Stimulated activated naive CD4-positive, alpha-beta T cell (primary cell): ENCODE measurements at places on chromosomes 1 and 21.

- DNase-seq = no peak
Observed at GRCh38 chr1:220775240-220775853, 11.4 kb upstream of the MTARC1 start.

GRCh38 chr1:112011202-112011601, 21.7 kb upstream of the KCND3 start:
- DNase-seq = no peak

GRCh38 chr1:22206551-22207125, 63.7 kb upstream of the WNT4 start:
- DNase-seq = no peak

DNA sequence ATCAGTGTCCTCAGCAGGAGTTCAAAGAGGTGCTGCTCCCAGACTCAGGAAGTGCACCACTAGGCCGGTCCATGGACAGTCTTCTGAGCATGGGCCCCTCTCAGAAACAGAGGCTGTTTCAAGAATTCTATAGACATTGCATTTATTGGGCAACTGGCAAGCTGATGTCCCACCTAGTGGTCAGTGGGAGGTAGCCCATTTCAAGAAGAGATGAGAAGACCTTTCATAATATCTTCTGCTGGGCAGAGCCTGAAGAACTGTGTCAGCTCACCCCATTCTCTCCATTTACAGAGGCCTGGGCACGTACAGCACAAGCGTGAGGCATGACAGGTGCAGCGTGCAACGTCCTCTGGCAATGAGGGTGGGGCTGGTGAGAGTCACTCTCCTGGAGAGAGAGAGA, 216.0 kb downstream of the DYRK1A start:
- no peak for DNase-seq

DNA sequence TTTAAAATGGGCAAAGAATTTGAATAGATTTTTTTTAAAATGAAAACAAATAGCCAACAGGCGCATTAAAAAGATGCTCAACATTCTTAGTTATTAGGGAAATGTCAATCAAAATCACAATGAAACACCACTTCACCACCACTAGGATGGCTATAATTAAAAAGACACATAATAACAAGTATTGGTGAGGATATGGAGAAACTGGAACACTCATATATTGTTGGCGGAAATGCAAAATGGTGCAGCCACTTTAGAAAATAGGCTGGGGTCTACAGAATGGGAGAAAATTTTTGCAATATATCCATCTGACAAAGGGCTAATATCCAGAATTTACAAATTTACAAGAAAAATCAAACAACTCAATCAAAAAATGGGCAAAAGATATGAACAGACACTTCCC, 107.8 kb upstream of the FOXD3 start:
- no peak for DNase-seq

DNA sequence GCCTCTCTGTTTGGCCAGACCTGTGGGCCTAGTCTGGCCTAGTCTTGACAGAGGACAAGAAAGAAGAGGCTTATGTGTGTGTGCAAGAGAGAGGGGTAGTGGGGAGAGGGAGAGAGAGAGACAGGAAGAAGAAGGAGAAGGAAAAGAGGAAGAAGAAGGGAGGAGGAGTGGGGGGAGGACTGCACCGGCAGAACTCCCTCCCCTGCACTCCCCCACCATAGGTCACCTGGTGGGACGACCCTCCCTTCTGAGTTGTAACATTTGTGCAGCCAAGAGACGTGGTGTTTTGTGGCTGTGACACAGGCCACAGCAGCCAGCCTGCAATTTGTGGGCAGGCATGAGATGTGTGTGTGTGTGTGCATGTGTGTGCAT, 4.3 kb downstream of the INAVA start:
- no peak for DNase-seq

DNA sequence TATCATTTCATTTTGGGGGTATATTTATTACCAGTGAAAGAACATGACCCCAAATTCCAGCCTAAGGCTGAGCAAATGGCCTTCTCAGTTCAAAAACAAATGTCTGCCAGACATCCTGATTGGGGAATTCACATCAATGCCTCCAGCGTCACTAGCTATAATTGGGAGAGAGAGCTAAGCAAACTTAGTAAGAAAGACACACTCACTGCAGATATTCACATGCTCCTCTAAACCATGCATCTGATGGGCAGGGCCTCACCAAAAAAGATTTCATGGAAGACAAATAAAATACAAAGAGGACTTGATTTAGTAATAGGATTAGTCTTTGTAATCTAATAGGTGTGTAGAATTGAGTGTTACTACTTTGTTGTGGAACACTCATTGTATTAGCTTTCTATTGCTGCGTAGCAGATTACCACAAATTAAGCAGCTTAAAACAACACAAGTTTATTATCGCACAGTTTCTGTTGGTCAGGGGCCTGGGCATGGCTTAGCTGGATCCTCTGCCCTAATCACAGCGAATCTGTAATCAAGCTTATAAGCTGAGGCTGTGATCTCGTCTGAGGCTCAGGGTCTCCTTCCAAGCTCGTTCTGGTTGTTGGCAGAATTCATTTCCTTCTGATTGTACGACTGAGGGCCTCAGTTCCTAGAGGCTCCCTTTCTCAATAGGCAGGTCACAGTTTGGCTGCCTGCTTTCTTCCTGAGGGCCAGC, 243.0 kb downstream of the PBX1 start:
- no peak for DNase-seq

- DNase-seq = no peak
Observed at GRCh38 chr1:244751271-244751895, 84.1 kb upstream of the COX20 start.

DNA sequence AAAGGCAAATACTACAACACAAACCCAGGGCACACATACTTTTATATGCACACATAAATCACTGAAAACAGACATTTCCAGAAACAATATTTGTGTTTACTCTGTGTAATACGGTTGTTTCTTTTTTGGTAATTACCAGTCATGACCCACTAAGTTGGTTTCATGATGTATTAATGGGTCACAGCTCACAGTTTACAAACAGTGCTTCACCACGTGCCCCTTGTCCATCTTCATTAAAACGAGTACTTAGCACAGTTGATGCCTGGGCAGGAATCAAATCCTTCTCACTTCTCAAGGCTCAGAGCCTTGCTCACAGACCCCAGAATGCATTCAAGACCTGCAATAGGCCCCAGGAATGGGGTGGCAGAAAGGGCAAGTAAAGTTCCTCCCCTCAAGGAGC, 13.8 kb downstream of the SSBP3 start:
- no peak for DNase-seq

DNA sequence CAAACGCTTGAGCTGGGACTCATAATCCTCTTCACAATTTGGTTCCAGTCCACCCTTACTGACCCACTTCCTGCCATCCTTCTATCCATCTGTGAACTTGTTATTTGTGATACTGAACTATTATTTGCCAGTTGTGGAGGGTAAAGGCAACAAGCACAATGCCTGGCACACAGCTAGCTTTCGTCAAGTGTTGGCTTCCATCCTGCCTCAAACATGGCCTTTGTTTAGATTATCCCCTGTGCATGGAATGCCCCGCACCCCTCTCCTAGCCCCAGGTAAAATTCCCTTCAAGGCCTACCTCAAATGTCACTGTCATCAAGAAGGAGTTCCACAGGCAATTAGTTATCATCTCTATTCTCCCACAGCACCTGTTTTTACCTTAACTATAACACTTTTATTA, 11.4 kb upstream of the CDCA8 start:
- DNase-seq = no peak

GRCh38 chr1:161691846-161692245, 15.2 kb upstream of the FCRLA start:
- DNase-seq = no peak

DNA sequence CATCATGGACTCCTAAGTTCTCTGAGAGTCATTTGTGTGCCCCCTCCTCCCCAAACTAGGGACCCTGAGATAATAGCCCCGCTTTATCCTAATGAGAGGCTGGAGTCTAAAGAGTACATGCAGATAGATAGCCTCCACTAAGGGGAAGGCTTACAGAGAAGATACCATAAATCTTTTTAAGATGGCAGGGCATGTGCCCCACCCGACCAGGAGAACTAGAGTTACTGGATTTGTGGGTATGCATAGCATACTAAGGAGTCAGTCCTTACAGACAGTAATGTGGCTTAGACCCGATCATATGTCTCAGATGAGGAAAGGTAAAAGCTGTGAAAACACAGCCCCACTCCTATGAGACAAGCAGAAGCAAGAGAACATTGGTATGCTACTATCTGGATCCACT, 25.7 kb upstream of the PKN2 start:
- no peak for DNase-seq

DNA sequence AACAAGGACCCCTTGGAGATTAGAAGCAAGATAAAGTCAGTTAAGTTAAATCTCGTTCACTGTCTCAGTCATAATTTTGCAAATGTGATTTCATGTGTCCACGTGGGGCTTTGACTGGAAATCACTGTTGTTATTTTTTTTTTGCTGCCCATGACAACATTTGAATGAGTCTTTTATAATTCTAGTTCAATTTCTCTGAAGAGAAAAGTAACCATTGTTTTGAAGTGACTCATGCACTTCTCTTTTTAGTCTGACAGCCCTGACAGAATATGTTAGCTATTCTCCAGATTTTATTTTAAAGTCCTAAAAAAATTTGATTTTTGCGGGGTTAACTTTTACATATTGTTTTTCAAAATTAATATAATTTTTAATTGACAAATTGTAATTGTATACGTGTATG, 30.7 kb upstream of the NLRP3 start:
- DNase-seq = no peak

DNA sequence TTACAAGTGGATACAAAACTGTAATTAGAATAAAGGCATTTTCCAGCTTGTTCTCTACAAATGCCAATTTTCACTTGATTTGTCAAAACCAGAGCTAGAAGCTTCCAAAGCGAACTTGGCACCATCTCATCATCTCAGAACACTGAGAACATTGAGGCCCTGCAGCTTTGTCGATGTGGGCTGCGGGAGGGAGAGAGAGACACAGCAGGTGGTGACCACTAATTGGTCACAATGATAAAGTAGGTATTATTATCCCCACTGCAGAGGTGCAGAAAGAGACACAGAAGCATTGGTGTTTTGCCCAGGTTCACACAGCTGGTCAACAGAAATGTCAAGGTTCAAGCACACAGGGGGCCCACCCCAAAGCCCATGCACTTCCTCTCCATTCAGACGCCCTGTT, 72.2 kb upstream of the KRTAP19-8 start:
- no peak for DNase-seq

GRCh38 chr1:175481126-175482070, 262.0 kb downstream of the TNR start:
- no peak for DNase-seq

DNA sequence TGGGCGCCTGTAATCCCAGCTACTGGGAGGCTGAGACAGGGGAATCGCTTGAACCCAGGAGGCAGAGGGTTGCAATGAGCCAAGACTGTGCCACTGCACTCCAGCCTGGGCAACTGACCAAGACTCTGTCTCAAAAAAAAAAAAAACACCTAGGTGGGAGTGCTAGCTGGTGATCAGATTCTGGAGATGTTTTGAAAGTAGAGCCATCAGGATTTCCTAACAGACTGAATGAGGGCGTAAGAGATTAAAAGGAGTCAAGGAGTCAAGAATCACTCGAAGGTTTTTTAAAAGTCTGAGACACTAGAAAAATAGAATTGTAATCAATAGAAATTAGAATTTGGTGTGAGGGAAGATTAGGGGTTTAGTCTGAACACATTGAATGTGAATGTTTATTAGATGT, 73.8 kb downstream of the HSF2BP start:
- DNase-seq = no peak

DNA sequence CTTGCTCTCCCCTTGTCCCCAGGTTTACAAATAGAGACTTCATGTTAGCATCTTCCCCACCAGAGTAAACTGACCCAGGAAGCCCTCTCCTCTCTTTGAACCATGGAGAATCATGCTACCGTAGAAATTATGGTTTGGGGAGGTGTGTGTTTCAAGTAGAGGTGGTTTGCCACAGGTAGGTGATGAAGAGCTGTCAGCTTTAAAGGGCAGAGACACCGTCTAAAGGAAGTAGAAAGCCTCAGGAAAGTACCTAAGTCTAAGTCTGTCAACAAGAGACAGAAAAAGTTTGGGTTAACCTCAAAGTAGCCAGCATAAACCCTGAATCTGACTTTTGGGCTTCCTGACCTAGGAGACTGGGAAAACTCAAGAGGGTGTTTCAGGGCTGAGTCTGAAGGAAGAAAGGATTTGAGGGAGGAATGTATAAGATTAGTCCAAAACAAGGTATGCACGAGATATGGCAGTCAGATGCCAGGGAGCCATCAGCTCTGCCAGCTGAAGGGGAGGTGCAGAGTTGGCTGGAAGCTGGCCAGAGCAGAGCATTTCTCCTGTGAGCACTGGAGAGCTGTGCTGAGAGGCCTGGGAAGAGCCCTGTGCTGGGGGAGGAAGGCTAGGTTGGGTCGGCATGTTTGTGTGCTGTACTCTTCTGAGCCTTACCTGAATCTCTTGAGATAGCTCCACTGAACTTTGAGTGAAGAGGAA, 14.3 kb downstream of the ADAMTSL4 start:
- peak; percentile 81 for DNase-seq

GRCh38 chr1:152036267-152037216, at the start of gene S100A11:
S100A11 (minus strand) TSS chr1:152037004; CDS start chr1:152036915, 89 bp downstream.
- DNase-seq = peak; percentile 12

- no peak for DNase-seq
Observed at GRCh38 chr1:33898881-33899280, 35.0 kb downstream of the HMGB4 start.

DNA sequence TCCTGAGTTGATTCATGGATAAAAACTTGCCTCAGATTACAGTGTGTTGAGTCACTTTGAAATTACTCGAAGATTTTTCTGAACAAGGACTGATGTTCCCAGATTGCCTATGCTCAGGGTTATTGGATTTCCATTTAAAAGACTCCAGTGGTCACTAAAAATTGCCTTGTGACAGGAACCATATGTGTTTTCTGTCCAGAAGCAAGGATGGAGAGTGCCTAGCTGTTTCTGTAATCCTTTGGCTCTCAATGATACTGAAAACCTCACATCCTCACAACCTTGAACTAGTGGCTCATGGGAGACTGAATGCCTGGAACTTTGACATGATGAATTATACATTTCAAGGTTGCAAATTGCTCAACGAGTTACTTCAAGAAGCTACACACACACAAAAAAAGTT, 1271.8 kb downstream of the BRINP3 start:
- DNase-seq = no peak

- peak; percentile 77 for DNase-seq
Observed at GRCh38 chr1:150464422-150464826, 22.8 kb upstream of the TARS2 start.

GRCh38 chr1:118185084-118185832, at the start of gene SPAG17:
SPAG17 (minus strand) TSS chr1:118185228; CDS start chr1:118185157, 71 bp downstream.
- DNase-seq = no peak

DNA sequence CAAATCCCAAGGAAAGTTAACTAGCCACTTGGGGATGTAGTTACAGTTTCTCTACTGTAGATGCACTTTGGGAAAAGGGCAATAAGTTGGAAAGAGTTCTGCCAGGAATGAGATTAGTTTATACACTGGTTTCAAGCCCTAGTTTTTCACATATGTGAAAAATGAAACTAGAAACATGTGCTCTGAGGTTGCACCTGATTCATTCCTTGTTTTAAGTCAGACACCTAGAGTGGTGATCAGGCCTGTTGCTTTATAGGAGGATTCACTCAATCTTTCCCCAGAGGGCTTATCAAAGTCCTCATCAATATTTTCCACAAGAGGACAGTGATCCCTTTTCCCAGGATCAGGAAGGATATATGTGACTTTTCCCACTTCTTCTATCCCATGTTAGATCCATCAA, 515.9 kb upstream of the PKN2 start:
- no peak for DNase-seq

- no peak for DNase-seq
Observed at GRCh38 chr1:21673277-21673780, 4.2 kb upstream of the RAP1GAP start.

GRCh38 chr1:1460540-1461130, 10.9 kb upstream of the ATAD3B start:
- DNase-seq = no peak

GRCh38 chr21:24716281-24716918, 890.9 kb downstream of the MRPL39 start:
- no peak for DNase-seq
